ENCODE measurements at places on chromosomes 13 and 19.

- no peak for DNase-seq
Observed at GRCh38 chr19:54521022-54521859, 18.6 kb downstream of the LAIR2 start.

GRCh38 chr19:1122972-1123363 is 19.2 kb downstream of the GPX4 start:
- DNase-seq, result no peak

- no peak for DNase-seq
Observed at GRCh38 chr19:14113762-14114414, 3.7 kb downstream of the PRKACA start.

GRCh38 chr19:55370305-55370988 is at the start of gene IL11:
IL11 (minus strand) TSS chr19:55370463; CDS start chr19:55370310, 153 bp downstream.
- no peak for DNase-seq

- DNase-seq, result no peak
Observed at GRCh38 chr19:15636026-15636425, 4.7 kb upstream of the CYP4F3 start.

GRCh38 chr13:93496985-93497673 is 270.5 kb downstream of the GPC6 start:
- DNase-seq, result no peak

GRCh38 chr13:51595416-51595815 is 11.2 kb downstream of the WDFY2 start:
- no peak for DNase-seq

- no peak for DNase-seq
Observed at GRCh38 chr13:99288089-99288488, 19.1 kb downstream of the GPR183 start.

- DNase-seq, result no peak
Observed at GRCh38 chr13:61913183-61913582, 497.5 kb upstream of the PCDH20 start.

DNA sequence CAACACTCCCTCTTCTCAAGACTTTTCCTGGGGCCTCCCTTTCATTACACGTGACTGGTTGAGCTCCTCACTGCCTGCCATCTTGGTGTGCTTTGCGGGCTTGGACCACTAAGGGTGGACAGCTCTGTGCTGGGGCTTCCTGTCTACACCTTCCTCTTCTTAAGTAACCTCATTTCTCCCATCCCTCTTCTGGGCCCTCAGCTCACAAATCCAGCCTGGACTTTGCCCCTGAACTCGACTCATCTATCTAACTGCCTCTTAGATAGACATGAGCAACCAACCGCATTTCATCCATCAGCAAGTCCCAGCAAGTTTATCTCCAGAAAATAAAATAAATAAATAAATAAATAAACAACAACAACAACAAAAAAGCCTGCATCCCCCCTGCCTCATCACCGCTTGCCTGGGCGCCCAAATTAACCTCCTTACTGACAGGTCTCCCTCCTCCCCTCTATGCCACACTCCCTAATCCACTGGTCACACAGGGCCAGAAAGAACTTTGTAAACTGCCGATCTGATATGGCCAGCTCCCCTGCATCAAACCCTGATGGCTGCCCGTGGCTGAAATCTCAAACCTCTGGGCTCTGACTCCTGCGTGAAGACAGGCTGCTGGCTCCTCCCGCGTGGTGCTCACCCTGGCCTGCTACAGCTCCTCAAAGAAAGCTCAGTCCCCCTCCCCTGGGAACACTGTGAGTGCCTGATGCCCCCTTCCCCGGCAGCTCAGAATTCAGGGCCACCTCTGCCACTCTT is 7.8 kb downstream of the ISOC2 start:
- DNase-seq, result no peak

DNA sequence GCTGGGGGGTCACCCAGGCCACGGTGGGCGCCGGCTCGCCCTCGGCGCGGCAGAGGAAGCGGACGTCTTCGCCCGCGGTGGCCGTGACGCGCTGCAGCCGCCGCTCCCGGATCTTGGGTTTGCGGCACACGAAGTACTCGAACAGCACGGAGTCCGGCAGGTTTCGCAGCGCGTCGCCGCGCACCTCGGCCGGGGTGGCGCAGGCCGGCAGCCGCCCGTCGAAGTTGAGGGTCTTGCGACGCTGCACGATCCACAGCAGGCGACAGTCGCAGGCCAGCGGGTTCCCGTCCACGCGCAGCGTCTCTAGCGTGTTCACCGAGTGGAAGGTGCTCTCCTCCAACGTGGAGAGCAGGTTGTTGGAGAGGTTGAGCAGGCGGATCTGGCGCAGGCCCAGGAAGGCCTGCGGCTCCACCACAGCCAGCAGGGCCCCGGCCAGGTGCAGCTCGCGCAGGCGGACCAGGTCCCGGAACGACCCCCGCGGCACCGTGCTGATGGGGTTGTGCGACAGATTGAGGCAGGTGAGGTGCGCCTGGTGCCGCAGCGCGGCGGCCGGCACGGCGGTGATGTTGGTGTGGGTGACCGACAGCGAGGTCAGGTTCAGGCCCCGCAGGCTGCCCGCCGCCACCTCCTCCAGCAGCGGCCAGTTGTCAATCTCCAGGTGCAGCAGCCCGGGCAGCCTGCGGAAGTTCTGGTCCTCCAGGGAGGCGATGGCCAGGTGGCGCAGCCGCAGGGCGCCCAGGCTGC is 8.6 kb upstream of the PEAK3 start:
- DNase-seq, result no peak

DNA sequence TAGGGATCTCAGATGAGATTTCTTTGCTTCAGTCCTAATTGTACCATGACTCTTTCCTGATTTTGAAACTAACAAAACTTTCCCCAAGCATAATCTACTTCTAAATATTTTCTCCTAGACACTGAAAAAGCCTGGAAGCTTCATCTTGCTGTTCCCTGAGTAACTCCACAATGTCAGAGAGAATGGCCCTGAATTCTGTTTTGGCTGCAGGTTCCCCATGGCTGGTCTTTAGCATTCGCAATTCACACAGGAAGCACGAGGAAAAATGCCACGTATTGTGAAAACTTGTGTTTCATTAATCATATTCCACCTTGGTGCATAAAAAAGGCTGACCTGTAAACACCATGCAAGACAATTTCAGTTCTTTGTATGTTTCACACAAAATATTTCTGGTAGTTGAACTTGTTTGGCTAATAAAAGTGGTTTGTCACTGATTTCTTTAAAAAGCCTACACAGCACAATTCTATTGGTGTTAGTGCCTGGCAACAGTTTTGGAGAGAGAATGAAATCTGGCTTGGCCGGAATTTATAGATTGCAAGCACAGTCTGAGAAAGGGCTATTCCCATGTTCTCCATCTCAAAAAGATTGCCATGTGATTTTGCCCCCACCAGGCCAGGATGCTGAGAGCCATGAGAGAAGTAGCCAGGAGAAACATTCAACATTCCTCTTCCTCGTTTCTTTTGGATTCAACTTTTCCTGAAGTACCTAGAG is 367.1 kb downstream of the NDFIP2 start:
- DNase-seq, result no peak

DNA sequence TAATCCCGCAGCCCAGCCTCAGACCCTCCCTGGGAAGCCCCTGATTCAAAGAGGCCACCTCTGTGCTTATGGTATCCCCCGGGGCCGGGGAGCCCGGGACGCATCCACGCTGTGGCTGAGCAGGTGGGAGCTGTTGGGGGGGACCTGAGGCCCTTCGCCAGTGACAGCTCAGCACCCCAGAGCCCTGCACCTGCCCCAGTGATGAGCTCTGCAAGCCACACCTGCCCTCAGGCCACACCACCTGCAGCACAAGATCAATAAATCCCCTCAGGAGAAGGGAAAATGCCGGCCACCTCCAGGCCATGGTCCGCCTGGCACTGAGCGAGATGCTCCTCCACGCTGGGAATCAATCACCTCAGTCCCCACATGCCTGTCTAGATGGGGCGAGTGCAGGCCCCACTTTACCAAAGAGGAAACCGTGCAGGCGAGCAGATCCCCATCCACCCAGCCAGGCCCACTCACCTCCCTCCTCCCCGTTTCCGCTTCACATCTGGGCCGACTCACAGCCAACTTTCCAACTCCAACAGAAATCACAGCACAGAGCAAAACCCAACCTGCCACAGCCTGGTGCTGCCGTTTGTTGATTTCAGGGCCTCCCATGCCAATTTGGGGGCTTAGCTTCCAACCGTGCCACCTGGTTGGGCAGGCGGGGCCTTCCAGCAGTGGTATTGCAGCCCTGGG is 12.8 kb downstream of the MOB3A start:
- DNase-seq, result no peak

DNA sequence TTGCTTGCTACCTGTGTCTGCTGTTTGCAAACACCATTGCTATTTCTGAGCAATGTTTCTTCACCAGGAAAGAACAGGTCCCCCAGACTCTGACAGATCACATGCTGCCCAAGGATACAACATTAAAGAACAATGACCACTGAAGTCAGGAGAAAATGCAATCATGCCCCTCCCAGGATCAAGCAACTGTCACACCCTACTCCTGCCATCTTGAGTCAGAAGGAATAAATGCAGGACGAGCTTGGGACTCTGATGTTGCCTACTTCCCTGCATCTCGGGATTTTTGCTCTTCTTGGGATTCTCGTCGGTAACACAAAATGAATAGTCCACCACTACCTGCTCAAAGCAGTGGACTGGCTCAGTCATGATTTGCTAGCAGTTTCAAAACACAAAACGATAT is 490.6 kb downstream of the COG6 start:
- DNase-seq, result no peak

GRCh38 chr19:3457528-3458228 is 22.6 kb downstream of the SMIM24 start:
- no peak for DNase-seq

DNA sequence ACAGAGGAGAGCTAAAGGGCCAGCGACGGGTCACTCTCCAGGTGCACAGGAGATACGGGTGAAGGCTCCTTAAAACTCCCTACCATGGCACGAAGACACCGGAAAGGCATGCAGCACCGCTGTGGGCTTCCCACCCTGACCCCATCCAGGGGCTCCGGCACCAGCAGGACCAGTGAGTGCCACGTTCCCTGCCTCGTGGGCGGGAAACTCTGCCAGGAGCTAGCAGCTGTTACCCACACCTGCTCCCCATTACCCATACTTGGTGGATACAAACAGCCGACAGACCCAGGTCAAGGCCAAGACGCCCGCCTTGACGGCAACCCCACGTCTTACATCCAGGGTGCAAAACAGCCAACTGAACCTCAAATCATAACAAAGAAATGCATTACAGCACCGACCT is 56.7 kb downstream of the GNG7 start:
- no peak for DNase-seq

DNA sequence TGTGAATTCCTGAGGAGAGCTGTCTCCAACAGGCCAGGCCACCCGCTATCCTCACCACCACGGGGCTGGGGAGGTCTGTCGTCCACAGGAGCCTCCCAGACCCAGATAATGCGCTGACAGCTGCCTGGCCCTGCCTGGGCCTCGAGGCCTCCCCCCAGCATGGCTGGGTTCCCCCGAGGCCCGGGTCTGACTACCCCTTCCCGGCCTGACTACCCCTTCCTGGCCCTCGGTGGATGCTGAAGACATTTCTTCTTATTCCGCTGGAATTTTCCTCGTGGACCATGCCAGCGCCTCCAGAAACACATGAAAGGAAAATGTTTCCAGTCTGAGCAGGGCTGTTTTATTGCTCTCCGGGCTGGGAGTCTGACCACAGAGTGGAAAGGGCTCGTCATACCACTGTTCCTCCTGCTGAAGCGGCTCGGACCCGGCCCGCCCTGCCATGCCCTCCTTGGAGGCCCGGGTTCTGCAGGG is 16.8 kb upstream of the COMP start:
- DNase-seq, result no peak

DNA sequence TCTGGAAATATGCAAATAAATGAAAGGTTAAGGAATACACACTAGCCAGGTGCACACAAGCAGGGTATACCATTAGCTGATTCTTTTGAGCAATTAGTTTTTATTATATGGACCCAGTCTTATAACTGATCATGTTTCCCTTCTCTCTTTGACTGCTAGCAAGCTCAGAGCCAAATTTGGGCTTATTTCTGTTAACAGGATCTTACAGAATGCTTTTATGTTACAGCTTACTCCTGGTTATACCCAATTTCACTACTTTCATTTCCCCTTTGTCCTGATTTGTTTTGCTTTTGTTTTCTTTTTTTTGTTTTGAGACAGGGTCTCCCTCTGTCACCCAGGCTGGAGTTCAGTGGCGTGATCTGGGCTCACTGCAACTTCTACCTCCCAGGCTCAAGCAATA is 12.9 kb upstream of the TPT1 start:
- DNase-seq, result no peak

DNA sequence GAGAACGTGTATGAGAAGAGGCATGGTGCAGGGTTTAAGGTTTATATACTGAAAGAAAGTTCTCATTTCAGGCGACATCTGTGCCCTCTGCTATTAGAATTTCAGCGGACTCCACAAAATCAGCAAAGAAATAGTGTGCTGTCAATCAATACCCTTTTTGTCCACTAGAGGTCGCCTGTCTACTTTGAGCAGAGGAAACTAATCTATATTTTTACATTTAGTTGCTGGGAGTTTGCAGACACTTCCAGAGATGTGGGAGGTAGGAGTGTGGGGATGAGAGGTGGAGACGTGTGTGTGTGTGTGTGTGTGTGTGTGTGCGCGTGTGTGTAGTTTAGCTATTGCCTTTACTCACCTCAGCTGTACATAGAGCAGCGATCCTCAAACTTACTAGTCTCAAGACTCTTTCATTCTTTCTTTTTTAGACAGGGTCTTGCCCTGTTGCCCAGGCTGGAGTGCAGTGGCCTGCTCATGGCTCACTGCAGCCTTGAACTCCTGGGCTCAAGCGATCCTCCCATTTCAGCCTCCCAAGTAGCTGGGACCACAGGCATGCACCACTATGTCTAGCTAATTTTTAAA is 9.7 kb downstream of the INAFM1 start:
- DNase-seq, result no peak

DNA sequence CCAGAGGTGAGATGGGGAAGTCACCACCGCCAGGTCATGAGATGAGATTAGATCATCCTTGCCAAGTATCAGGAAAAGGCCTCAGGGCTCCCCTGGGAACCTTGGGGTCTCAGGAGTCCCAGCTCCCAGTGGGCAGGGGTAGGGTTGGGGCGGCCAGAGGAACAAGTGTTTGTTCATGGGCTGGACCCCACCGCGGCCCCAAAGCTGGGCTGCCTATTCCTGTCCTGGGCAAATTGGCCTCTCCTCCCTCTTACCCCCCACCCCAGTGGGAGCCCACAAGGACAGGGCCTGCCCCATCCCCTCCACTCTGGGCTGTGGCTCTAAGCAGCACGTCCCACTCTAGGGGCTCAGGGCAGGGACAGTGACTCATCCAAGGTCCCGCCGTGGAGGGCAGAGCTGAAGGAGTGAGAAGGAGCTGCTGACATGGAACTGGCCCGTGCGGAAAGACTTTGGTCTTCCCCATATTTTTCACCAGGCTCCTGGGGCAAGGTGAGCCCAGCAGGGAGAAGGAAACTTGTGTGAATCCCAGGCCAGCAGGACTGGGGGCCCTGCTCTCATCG is 4.0 kb upstream of the HCN2 start:
- DNase-seq, result no peak

DNA sequence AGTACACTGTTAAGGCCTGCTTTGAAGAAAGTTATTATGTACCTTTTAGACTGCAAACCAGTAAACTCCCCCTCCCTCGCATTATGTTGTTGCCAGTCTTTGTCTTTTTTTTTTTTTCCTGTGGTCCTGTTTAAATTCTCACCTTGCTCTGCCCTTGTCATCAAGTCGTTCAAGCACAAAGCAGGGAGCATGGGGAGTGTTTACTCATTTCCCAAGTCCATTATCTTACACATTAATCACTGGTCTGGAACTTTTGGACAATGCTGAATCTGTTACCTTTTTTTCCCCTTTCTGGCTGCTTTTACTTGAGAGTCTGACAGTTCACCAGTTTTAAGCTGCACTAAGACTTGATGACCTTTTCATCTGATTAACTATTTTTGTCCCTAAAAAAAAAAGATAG is 108.2 kb downstream of the DACH1 start:
- no peak for DNase-seq

Data from NCI-H2081 treated with DMSO at 0.1 percent for 48 hours (cell line).